Upper lobe of right lung (tissue), 1 donor: ENCODE measurements at places on chromosomes 7 and 10. TPM values are rescaled to one million over a fixed set of nuclear protein-coding genes. Genes with fewer than 3 reads are reported as not detected.

DNA sequence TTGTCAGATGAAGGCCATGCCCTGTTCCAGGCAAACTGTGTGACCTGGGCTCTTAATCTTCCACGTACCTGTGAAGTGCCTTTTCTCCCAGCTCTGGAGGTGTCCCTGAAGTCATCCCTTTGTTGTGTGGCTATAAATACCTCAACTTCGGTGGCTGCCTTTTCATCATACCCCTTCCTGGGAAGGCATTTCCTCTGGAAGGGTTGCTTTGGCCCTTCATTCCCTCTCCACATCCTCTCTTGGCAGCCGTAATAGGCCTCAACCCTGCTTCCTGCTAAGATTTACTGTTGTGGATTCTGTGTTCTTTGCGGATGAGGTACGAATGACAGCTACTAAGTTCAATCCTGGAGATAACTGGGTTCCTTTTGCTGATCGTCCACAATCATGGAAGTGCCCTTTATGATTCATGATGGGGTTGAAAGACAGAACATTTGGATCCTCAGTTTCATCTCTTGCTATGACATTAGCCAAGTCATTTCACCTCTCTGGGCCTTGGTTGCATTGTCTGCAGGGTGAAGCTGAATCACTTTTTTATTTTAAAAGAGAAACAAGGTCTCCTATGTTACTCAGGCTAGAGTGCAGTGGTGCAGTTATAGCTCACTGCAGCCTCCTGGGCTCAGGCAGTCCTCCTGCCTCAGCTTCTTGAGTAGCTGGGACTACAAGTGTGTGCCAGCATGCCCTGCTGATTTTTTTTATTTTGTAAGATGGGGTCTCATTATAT lies 23.6 kb downstream of the FKBP6 start:
- H3K4me3 ChIP-seq: no peak overlapping the region
- no peak for DNase-seq
- H3K36me3 ChIP-seq: no peaks in the 10 kb centered on the region
- H3K4me1 ChIP-seq: no peaks in the 10 kb centered on the region
- H3K27ac ChIP-seq: no peak overlapping the region

DNA sequence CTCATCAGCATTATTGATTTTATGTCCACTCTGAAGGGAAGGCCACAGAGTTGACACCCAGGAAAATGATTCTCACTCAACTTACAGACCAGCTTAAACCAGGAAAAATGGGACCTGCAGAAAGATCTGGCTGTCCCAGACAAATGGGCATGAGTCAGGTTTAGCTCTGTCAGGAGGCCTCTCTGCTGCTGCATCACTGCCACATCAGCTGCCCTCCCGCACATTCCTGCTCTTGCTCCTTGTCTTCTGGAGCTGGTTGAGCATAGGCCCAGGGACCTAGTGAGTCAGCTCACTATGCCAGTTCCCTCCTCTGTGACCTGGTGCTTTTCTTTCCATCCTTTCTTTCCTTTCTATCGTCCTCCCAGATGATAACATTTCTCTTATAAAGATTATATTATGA lies 18.8 kb upstream of the SMNDC1 start:
- no peak overlapping the region for H3K4me3 ChIP-seq
- no peaks in the 10 kb centered on the region for H3K27me3 ChIP-seq
- no peaks in the 10 kb centered on the region for H3K4me1 ChIP-seq
- no peaks in the 10 kb centered on the region for H3K36me3 ChIP-seq
- no peak for DNase-seq

DNA sequence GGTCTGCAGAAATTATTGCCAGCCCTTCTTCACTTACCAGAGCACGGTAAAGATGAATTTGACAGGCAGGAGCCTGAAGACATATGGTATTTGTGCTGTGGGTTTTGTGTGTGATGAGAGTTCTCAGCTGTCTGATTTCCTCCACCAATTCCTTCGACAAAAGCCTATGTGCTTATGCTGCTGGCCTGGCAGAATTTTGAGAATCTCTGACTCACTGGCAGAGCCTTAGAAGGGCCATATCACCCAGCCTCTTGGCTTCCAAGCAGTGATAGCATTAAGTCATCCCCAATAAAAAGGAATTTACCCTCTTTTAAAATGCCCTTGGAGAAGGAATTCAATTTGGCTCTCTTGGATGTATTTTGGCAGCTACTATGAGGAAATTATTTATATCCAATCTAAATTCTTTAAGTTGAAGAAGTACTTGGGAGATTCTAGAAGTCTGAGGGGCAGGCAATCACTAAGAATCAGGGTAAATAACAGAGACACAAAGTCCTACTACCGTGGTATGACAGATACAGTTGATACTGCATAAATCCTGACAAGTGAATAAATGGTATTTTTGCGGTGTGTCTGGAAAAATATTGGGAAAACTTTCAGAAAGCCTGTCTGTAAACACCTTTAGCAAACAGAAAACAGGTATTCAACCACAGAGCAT lies 68.6 kb upstream of the EFCAB10 start:
- DNase-seq: no peak
- H3K36me3 ChIP-seq: no peaks in the 10 kb centered on the region
- no peaks in the 10 kb centered on the region for H3K27me3 ChIP-seq
- H3K4me1 ChIP-seq: peaks cover 9% of the 10 kb centered on the region
- no peak overlapping the region for H3K4me3 ChIP-seq
- H3K27ac ChIP-seq: no peak overlapping the region

GRCh38 chr10:5812283-5813090 lies 747 bp downstream of the GDI2 start:
- DNase-seq: peak; percentile 83
- H3K36me3 ChIP-seq: no peaks in the 10 kb centered on the region
- H3K27me3 ChIP-seq: no peaks in the 10 kb centered on the region
- H3K4me1 ChIP-seq: peaks cover 50% of the 10 kb centered on the region
- peak overlapping the region; percentile 97 for H3K4me3 ChIP-seq

Gene OR6B1
- total RNA-seq: not detected

DNA sequence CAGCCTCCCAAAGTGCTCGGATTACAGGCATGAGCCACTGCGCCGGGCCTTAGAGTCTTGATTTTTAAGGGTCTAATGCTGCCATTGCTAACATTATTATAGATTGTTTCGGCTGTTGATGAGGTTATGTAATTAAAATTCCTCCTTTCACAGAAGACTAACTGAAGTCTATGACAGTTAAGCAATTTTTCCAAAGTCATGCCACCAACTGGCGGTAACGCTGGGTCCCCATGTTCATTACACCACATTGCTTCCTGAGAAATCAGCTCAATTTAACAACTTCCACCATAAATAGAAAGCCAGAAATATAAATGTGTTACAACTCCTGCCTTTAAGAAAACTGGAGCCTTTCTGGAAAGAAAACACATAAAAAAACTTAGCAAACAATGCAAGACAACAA lies 3.5 kb downstream of the ERLIN1 start:
- no peaks in the 10 kb centered on the region for H3K27me3 ChIP-seq
- no peak for DNase-seq
- no peak overlapping the region for H3K4me3 ChIP-seq
- peaks cover 17% of the 10 kb centered on the region for H3K4me1 ChIP-seq
- H3K36me3 ChIP-seq: peaks cover 24% of the 10 kb centered on the region

- no peaks in the 10 kb centered on the region for H3K27me3 ChIP-seq
- no peak overlapping the region for H3K4me3 ChIP-seq
- no peaks in the 10 kb centered on the region for H3K4me1 ChIP-seq
- no peak for DNase-seq
- no peaks in the 10 kb centered on the region for H3K36me3 ChIP-seq
Observed at GRCh38 chr7:88661921-88662320, 97.6 kb upstream of the ZNF804B start.

Gene OPN4
- not detected for total RNA-seq

Gene MAGI2
- 12.8 TPM for total RNA-seq
